ENCODE measurements at places on chromosomes 3 and 15. TPM values are rescaled to one million over a fixed set of nuclear protein-coding genes. Genes with fewer than 3 reads are reported as not detected.

CACNA1D gene
- 0.32 TPM for total RNA-seq

RTP4 gene
- 3.0 TPM for total RNA-seq

PLSCR4 gene
- total RNA-seq = 25.5 TPM

CHRNB4 gene
- total RNA-seq = not detected

SLC12A1 gene
- not detected for total RNA-seq

STAB1 gene
- 0.32 TPM for total RNA-seq

MGA gene
- 40.4 TPM for total RNA-seq

SOX14 gene
- total RNA-seq = not detected

MCF2L2 gene
- total RNA-seq = 0.09 TPM

PRTG gene
- 0.47 TPM for total RNA-seq
